GM12878 (cell line): ENCODE measurements at places on chromosomes 2 and 18. TPM values are rescaled to one million over a fixed set of nuclear protein-coding genes. Genes with fewer than 3 reads are reported as not detected.

GRCh38 chr2:173962583-173963110 is 2.5 kb downstream of the SP3 start:
- peak overlapping the region; percentile 97 for H3K27ac ChIP-seq
- H3K4me1 ChIP-seq, result no peaks in the 10 kb centered on the region; the same call in 1 of the 2 replicates
- DNase-seq, result no peak
- no peaks in the 10 kb centered on the region for H3K36me3 ChIP-seq
- H3K4me3 ChIP-seq, result peak overlapping the region; percentile 76
- no peaks in the 10 kb centered on the region for H3K27me3 ChIP-seq

GRCh38 chr2:74566754-74567085 is 12.2 kb downstream of the DOK1 start:
- no peak for DNase-seq
- H3K27me3 ChIP-seq, result no peaks in the 10 kb centered on the region
- no peaks in the 10 kb centered on the region for H3K36me3 ChIP-seq
- H3K4me3 ChIP-seq, result no peak overlapping the region; the same call in 1 of the 2 replicates

Gene TEKT4
- total RNA-seq, result 0.13 TPM in 1 of 2 replicates, not detected in the other

Gene SLC5A7
- not detected in 2 replicates for total RNA-seq

Gene MYCN
- total RNA-seq, result not detected in 2 replicates

GRCh38 chr2:45171136-45171501 is 161.9 kb upstream of the SIX2 start:
- H3K36me3 ChIP-seq, result no peaks in the 10 kb centered on the region
- no peak overlapping the region for H3K27ac ChIP-seq
- no peak overlapping the region for H3K4me3 ChIP-seq
- DNase-seq, result no peak
- peaks cover 2% of the 10 kb centered on the region; the same call in 1 of the 2 replicates for H3K27me3 ChIP-seq
- no peaks in the 10 kb centered on the region for H3K4me1 ChIP-seq

DNA sequence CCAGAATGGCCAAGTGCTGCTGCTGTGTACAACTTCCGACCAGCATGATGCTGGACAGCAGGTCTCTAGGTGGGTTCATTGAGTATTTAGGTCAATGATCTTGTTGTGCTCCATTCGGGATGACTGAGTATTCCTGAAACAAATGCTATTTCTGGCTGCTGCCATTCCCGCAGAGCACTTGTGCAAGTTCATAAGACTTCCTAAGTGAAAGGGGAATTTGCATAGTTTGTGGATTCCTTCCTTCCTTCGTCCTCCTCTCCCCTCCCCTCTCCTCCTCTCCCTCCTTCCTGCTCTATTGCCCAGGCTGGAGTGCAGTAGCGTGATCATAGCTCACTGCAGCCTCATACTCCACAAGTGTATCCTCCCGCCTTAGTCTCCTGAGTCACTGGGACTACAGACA is 40.4 kb downstream of the LDLRAD4 start:
- no peak for DNase-seq
- H3K27ac ChIP-seq, result no peak overlapping the region
- peaks cover 4% of the 10 kb centered on the region; the same call in 1 of the 2 replicates for H3K27me3 ChIP-seq

GRCh38 chr18:57437402-57437765 is 2.2 kb downstream of the ONECUT2 start:
- no peaks in the 10 kb centered on the region for H3K36me3 ChIP-seq
- DNase-seq, result no peak
- H3K27ac ChIP-seq, result no peak overlapping the region
- peaks cover 42% of the 10 kb centered on the region for H3K27me3 ChIP-seq
- no peak overlapping the region for H3K4me3 ChIP-seq

Gene CKAP2L
- total RNA-seq, result 20.7 and 23.7 TPM in 2 replicates
